HS-5 (cell line): ENCODE measurements at places on chromosomes 4 and X.

DNA sequence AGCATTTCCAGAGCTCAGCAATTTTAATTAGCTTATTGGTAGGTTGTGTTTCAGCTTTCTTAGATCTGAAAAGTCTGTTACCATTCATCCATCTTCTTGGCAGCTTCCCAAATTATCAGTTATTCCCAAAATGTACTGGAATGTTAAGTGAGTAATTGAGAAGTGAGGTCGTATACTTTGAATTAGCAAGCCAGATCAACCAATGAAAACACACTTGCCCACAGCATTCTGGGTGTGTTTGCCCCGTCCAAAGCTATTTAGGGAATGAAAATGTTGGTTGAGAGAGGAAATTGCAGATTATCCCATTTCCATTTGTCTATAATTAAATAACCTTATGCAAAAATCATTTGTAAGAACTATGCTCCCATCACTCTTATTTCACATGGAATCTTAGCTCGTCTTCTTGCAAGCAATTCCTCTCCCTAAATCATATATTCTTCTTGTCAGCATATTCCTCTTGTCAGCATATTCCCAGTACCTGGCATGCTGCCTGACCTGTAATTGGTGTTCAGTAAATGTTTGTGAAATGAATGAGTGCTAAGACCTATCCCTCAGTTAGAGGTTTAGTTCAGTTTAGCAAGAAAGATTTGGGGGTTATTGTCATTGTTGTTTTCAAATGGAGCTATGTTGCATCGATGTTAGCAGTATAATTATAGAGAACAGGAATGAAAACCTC lies 23.3 kb upstream of the ANTXR2 start:
- no peak for DNase-seq

DNA sequence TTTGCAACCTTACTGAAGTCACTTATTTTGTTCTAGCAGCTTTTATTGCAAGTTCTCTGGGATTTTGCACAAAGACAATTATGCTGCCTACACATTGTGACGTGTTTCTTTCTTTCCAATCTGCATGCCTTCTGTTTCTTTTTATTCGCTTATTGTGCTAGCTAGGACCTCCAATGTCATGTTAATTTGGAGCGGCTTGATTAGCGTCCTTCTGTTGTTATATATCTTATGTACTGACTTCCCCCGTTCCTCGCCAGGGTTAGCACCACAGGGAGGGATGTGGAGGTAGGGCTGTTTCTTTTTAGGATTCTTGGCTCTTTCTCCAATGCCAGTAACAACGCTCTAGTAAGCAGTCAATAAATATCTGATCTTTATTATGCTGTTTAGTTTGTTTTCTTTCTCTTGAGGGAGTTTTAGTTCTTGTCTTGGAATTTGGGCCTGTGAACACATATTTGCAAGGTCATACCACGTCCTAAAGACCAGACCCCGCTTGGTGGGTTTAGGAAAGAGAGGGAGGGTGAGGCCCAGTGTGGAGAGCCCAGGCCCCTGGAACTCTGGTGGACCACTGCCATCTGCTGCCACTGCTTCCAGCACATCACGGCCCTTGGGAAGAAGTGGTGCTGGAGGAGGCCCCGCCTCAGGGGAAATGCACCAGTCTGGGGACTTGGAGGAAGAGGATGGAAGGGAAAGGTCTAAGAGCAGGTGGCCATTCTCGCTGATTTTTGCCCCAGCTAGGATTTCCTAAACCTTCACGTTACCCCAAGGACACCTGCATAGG lies 129.1 kb downstream of the TRIML1 start:
- DNase-seq, result no peak

- DNase-seq, result peak; percentile 79
Measured at GRCh38 chrX:149540621-149541520, at the start of gene EOLA1. Gene EOLA1 (plus strand): TSS chrX:149541012. CDS start chrX:149545631, 4,619 bp downstream.

DNA sequence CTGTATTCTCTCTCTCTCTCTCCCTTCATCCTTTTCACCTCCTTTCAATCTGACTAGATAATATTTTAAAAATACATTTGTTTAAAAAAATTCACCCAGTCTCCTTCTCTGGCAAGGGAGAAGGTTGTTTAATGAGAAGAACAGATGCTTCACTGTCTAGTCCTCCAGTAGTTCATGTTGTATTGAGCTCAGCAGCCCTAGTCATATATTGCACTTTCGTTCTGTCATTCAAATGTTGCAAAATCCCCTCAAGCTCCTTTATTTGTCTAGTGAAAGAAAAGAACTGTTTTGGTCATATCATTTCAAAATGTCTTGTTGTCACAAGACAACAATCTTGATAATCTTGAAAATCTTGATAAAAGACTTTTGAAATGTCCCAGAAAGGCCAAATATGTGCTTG lies 248.0 kb downstream of the GALNTL6 start:
- DNase-seq, result no peak

GRCh38 chr4:85734424-85734831 lies 259.5 kb downstream of the ARHGAP24 start:
- DNase-seq, result no peak

DNA sequence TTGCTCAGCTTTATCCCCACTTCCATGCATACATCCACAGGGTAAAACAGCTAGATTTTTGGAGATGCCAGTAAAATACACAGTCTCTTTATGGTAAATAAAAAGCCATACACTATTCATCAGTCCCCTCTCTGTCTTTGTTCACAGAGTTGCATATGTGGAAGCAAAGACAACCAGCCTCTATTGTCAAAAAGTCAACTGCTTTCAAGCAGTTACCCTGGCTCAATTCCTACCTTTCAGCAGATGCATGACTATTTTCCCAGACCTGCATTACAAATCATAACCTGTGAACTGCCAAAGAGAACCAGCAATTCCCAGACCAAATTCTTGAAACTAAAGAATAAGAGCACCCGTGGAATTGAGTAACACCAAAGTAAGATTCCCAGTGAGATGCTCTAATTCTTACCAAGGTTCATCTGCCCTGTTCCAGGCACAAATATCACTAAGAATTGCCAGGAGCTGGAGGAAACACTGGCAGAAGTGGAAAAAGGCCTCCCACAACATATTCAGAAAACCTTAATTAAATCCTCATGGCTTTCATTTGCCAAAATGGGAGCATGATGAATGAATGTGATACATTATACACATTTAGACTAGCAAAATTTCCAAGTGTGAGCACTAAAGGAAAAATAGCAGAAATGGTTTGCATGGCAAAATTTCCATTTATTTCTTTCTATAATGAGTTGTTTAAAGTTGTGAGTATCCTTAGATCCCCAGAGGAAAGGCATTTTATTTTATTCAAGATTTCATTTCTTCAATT lies 391.2 kb upstream of the ADGRL3 start:
- DNase-seq, result no peak

GRCh38 chr4:186845137-186845842 lies 121.6 kb upstream of the FAT1 start:
- peak; percentile 46 for DNase-seq

GRCh38 chr4:182301736-182302135 lies 58.5 kb downstream of the TENM3 start:
- DNase-seq, result no peak

- DNase-seq, result no peak
Measured at GRCh38 chrX:72604705-72605104, 32.1 kb upstream of the HDAC8 start.

GRCh38 chrX:114964374-114964773 lies 53.0 kb downstream of the IL13RA2 start:
- no peak for DNase-seq

GRCh38 chr4:39043058-39043860 lies 11.1 kb upstream of the TMEM156 start:
- DNase-seq, result no peak
